Esophagus muscularis mucosa (tissue), 4 donors: ENCODE measurements at places on chromosomes 2 and 18. TPM values are rescaled to one million over a fixed set of nuclear protein-coding genes. Genes with fewer than 3 reads are reported as not detected.

Gene COL4A3
- total RNA-seq: 5.1 TPM

Gene GCFC2
- total RNA-seq: 23.3 TPM

Gene UGT1A3
- total RNA-seq: not detected

DNA sequence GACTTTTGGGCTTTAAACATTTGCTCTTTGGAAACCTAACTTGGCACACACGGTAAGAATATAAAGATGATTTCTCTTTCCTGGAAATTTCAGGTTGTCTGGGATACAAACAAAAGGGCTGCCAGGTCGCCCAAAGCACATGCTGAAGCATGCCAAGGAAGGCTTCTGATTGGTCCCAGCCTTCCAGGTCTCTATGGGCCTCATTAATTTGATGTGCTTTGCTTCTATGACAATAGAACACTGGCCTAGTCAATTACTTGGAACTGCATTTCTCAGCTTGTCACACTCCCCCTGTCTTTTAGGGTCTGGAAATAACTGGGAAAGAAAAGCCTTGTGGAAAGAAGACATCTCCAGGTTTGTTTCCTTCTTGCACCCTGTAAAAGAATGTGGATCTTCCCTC lies 228.9 kb downstream of the ADCYAP1 start:
- no peak for DNase-seq
